Tongue (tissue), 3 donors: ENCODE measurements at places on chromosomes 1 and 21.

- DNase-seq = no peak
Observed at GRCh38 chr1:17935230-17935629, 172.4 kb upstream of the IGSF21 start.

GRCh38 chr1:82044111-82044510 lies 243.4 kb downstream of the ADGRL2 start:
- DNase-seq = no peak

DNA sequence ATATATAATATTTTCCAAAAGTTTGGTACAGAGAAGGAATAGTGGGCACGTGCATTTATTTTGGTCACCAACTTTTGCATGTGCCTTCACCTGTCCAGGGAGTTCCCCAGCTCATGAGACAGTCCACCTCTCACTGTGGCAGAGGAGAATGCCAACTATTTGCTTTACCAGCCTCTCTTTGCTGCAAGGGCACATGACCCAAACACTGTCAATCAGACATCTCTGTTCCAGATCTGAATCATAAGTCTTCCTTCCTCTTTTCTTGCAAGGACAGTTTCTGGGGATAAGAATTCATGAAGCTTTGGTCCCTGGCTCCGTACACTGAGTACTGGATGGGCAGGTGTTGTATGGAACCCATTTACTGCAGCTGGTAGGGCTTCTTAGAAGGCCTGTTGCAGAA lies 38.6 kb downstream of the C1orf87 start:
- no peak for DNase-seq

GRCh38 chr1:211973541-211973940 lies 61.8 kb downstream of the INTS7 start:
- DNase-seq = no peak

DNA sequence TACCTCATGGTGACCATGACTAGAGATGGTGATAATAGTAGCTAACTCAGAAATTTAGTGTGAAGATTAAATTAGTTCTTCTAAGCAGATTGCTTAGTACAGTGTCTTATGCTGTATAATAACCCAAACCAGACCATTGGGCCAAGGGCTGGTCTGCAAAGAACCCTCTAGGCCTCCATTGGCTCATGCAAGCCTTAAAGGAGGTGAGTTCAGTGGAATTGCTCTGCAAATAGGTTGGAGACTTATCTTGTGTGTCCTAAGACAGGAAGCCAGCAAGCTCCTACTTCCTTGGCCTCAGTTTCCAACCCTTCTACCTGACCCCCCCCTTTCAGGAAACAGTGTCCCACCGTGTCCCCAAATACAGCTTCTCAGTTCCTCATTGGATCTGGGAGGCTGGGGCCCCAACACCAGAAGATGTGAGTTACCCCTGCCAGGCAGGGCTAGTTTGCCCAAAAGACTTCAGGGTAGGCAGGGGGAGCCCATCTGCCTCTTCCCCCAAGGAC lies 1.9 kb upstream of the MEF2D start:
- DNase-seq = no peak

- no peak for DNase-seq
Observed at GRCh38 chr1:221276896-221277409, 397.7 kb downstream of the HLX start.

DNA sequence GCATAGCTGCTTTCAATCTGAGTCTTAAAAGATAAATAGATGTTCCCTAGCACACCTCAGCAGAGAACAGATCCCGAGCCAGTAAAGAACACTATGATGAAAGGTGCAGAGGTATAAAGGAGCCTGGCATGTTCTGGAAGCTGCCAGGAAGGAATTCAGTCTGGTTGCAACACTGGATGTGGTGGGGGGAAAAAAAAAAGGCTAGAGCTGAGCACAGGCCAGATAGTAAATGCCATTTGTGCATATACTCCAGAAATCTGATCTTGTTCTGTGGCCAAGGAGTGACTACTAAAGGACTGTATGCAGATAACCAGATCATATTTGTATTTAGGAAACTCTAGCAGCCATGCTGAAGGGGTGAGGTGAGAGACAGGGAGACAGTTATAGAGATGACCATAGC lies 240.3 kb downstream of the VAV3 start:
- no peak for DNase-seq

GRCh38 chr21:16863908-16864307 lies 648.9 kb upstream of the CXADR start:
- no peak for DNase-seq
